Stimulated activated CD4-positive, alpha-beta T cell treated with anti-CD3 and anti-CD28 coated beads, Interleukin-4, amount 100 ng/mL, for 24 hours (primary cell): ENCODE measurements at places on chromosomes 6 and 20.

- no peak for DNase-seq
Observed at GRCh38 chr6:104606361-104606760, 253.4 kb downstream of the HACE1 start.

GRCh38 chr20:6868861-6869260, 101.4 kb downstream of the BMP2 start:
- DNase-seq: no peak

DNA sequence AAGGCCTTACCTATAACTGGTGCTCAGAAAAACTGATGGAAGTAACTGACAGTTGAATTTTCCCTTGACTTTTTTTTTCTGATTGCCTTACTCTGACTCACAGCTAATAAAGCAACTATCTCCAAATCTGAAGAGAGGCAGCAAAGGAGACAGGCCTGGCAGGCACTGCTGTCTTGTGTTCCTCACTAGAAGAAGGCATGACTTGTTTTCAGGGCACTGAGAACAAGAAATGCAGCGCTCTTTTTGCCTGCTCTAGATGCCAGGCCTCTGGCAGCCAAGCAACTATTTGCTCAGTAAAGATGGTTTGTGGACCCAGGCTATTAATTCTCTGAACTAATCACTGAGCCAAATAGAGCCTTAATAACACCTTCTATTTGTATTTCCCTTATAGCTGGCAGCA, 155.1 kb downstream of the PRDM13 start:
- DNase-seq: no peak

DNA sequence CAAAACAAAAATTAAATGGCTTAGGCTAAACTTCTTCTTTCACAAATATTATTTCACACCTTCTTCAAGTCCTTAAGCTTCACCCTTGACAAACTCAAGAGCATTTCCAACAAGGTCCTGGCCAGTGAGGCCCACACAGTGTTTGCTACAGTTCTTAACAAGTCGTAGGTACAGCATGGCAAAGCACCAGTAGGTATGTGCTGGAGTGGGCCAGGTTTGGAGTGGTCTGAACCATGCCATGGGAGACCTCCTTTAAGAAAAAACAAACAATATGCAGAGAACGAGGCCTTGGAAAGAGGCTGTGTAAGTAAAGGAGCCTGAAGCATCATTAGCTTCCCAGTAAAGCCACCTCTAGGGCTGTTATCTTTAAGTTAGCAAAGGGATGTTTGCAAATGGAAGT, 154.3 kb upstream of the SNX9 start:
- no peak for DNase-seq

DNA sequence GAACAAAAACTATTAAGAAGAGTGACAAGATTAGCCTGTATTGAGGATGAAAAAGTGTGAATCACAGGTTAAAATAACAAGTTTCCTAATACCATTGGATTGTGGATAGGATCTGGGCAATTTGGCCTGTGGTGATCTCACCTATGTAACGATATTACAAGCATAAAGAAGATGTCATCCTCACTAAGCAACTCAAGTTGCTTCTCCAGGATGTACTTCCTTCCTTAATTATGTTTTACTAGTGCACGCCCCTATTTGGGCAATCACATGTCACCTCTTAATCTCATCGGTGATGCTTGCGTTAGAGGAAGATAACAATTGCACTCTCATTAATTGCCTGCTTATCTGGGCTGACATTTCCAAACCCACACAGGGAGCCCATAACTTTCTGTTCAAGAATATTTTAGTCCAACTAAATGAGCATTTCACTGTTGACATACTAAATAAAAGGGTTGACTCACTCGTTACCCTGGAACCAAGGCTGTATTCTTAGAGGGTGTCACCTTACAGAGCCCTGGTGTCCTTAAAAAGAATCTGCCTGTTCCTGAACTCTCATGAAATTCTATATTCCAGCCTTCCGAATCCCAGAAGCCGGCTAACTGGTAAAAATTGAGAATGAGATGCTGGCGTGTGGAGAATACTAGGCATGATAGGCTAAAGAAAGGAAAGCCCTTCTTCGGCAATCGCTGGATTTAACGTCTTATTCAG, 88.2 kb upstream of the ATXN1 start:
- DNase-seq: no peak

DNA sequence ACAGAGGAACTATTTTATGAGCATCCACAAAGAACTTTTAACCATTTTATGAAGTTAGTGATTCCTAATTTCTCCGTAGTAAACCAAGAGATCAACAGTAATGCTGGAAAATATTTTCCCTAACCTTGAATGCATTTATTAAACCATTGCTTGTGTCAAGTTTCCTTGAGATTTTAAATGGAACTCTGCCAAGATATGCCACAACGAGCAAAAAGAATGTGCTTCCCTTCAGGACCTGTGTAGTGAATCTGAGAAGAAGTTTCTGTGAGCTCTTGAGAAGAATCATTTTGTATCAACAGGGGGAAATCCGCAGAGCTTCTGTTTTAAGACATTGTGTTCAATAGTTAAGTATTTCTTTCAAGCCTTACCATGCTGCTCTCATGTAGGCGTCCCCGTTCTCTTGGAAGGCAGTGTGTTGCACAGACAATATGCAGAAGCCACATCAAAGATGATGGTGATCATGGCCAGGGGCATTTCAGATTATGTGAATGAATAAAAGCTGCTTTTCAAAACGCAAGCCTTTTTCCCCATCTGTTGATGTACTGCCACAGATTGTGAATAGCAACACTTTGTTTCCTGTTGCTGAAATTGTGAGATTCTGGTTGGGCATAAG, 439.8 kb downstream of the BMP2 start:
- no peak for DNase-seq

GRCh38 chr6:143674483-143675381, 3.0 kb upstream of the PHACTR2 start:
- no peak for DNase-seq

GRCh38 chr20:5078399-5078958, 41.3 kb downstream of the PCNA start:
- peak; percentile 83 for DNase-seq

- DNase-seq: no peak
Observed at GRCh38 chr6:167677422-167677789, 149.3 kb upstream of the AFDN start.

DNA sequence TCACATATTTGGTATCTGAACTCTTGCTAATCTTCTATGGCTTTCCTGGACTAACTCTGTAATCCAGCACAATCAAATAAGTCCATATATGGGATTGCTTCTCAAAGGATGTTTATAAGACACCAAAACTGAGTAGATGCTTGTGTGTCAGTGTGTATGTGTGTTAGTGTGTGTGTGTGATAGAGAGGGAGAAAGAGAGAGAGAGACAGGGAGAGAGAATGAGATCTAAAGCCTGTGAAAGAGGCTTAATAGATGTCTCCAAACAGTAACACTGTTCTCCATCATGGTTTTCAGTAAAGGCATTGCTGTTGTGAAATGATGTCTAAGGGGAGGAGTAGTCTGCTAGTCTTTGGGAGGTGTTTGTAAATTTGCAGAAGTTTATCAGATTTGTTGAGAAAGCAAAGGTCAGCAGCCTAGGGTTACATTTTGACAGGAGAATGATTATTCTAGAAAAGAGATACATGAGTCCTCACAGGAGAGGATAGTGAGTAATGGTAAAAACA, 73.9 kb upstream of the MLIP start:
- DNase-seq: no peak
